ENCODE measurements at places on chromosomes 3 and 15. TPM values are rescaled to one million over a fixed set of nuclear protein-coding genes. Genes with fewer than 3 reads are reported as not detected.

CD96 gene
- 4.2 TPM for total RNA-seq

GRCh38 chr3:134874737-134875413, 79.8 kb downstream of the EPHB1 start:
- DNase-seq, result peak; percentile 62

ZNF860 gene
- total RNA-seq, result 0.60 TPM

GRCh38 chr3:155944081-155944480, 73.6 kb downstream of the GMPS start:
- no peak for DNase-seq

DNA sequence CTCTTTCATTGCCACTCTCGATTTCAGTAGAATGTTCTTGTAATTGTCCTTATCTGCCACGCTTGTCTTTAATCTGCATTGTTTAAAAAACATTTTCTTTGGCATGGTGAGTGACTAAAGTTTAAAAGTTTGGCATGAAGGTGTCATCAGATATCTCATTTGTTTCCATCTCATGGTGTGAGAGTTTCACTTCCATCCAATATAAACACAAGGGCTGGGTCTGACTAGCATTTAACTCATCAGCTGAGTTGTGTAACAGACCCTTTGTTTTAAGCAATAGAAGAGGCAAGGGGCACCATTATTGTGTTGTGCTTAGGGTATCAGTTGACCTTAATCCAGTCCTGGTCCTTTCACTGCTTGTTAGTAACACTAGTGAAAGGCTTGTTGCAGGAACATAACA, 49.9 kb upstream of the IL12A start:
- DNase-seq, result no peak

ARGFX gene
- not detected for total RNA-seq

THRB gene
- total RNA-seq, result 0.98 TPM

DNA sequence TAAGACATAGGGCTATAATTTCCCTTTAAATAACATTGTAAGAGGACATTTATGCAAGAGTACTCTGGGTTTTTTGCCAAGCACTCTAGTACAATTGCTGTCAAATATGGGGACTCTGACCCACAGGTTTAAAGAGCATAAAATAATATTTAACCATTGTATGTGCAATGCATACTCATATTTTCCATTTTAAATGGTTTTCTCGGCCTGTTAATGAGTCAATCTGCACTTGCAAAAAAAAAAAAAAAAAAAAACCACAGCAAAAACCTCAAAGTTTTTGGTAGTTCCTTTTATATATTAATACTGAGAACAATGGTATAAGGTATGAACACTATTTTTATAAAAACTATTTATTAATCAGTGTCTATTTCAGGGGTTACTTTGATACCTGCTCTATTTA, 304.0 kb upstream of the CBLB start:
- DNase-seq, result no peak

GRCh38 chr3:66354001-66354400, 133.2 kb downstream of the SLC25A26 start:
- no peak for DNase-seq

SLC2A2 gene
- total RNA-seq, result not detected

CCDC66 gene
- 13.3 TPM for total RNA-seq

DNA sequence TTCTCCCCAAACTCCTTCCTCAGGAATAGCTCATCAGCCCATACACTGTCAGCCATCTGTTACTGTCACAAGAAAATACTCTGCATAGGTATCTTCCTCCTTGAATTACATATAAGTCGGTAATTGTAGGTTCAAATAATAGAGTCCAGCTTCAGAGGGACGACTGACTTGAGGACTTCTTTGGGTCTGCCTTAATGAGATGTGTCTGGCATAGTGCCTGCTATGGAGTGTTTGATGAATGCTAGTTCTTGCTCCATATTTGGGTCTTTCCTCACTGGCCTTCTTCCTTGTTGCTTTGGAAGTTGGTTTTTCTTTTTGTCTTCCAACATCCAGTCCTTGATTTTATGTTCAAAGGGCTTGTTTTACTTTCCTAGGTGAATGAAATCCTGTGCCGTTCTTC, 66.4 kb upstream of the ACKR4 start:
- DNase-seq, result no peak

GRCh38 chr3:128100161-128100560, 23.5 kb downstream of the RUVBL1 start:
- no peak for DNase-seq

GRCh38 chr15:32677238-32677750, 35.8 kb downstream of the SCG5 start:
- no peak for DNase-seq

- DNase-seq, result peak; percentile 46
Observed at GRCh38 chr3:141738891-141739363, 829 bp downstream of the RNF7 start.

- DNase-seq, result peak; percentile 50
Observed at GRCh38 chr15:49847423-49848281, 226.8 kb downstream of the DTWD1 start.

DNA sequence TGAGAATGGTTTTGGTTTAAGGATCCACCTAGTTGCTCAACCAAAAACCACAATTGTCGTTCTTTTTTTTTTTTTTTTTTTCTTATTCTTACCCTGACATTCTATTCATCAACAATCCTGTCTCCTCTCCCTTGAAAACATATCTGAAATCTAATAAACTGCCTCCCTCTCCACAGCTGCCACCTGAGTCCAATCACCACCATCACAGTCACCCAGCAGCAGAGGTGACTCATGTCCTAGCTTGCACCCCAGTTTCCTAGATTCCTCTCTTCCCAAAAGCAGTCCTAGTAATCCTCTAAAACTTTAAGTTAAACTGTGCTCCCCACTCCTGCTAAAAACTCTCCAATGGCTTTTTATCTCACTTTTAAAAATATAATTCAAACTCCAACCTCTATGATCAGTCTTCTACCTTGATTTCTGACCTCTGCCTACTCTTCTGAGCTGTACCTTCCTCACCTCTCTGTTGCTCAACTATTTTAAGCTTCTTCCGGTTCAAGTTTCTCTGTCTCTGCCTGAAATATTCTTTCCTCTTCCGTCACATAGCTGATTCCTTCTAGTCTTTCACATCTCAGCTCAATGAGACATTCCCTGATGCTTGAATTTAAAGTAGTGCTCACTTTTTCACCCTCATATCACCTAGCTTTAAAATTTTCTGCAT, 33.7 kb upstream of the RBMS3 start:
- DNase-seq, result no peak

CAMP gene
- 0.20 TPM for total RNA-seq

- no peak for DNase-seq
Observed at GRCh38 chr3:124766113-124767095, 36.2 kb downstream of the UMPS start.

DNA sequence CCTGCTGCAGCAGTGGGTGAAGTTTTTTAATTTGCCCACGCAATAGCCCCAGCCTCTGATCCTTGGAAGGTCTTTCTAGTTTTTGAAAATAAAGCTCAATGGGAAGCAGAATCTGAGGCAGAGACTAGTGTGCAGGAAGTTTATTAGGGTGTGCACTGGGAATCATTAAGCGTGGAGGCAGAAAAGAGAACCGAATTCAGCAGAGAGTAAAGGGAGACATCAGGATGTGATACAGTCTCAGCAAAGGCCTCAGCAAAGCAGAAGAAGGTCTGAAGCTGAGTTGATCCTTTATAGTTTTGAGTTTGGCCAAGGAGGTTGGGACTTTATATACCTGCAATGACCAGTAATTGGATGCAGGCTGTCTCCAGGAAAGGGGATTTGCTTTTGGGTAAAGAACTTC, 4.9 kb upstream of the BTLA start:
- no peak for DNase-seq

DNA sequence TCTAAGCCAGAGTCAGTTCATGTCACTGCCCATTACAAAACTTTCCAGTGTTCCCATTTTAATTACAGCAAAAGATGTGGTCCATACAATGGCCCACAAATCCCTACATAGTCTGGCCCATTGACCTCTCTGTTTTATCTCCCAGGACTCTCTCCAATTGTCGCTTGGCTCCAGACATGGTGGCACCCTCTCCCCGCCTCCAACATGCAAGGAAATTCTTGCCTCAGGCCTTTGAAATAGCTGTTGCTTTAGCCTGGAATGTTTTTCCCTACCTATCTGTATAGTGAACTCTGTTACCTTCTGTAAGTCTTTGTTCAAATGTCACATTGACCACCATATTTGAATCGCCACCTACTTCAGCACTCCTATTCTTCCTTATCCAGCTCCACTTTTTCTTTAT, 377.3 kb upstream of the MCTP2 start:
- no peak for DNase-seq
